GF-D8 (cell line): ENCODE measurements at places on chromosomes 12 and 14.

- DNase-seq = peak; percentile 15
Observed at GRCh38 chr12:94172973-94173372, 24.6 kb downstream of the PLXNC1 start.

- DNase-seq = no peak
Observed at GRCh38 chr14:24246765-24247212, 4.4 kb upstream of the TINF2 start.

DNA sequence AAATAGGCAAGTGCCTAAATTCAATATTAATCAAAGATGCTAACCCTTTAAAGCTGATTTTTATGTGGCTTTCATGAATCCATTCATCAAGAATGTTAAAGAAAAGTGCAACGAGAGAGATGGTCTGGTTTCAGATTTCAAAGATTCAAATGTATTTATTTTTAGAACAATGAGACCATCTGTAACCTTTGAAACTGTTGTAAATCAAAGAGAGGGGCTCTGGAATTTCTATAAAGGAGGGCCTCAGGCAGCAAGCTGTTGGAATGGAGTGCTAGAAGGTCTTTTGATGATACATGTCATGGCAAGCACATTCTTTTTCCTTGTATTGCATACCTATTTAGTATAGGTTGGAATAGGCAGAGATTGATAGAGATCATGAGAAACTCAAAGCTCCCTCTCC, 433.0 kb downstream of the LRIG3 start:
- DNase-seq = no peak

DNA sequence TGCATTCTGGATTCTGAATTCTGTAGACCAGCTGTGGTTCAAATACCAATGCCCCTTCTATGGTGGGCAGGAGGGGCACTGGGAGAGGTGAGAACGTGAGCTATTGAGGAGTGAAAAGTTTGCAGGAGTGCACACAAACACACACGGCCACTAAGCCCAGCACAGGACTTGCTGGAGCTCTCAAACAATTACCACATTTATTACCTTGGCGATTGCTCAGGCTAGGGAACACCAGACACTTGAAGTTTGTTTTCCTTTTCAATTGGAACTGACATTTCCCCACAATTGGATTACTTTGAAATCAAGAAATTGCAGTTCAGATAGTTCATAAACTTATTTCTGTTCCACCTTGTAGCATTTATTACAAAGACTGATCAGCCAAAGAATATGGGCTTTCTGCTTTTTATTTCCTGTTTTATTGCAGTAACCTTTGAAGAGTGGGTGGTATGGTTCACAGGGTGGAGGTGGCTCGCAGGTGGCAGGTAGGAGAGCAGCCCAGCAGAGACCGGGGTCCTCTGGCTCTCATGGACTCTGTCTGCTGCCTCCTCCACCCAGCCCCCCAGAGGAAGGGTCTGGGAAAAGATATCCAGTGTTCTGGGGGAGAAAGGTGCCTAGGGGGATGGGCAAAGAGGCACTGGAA, 429.8 kb upstream of the CCDC196 start:
- no peak for DNase-seq

GRCh38 chr12:92290886-92291285, 145.2 kb upstream of the BTG1 start:
- DNase-seq = no peak

DNA sequence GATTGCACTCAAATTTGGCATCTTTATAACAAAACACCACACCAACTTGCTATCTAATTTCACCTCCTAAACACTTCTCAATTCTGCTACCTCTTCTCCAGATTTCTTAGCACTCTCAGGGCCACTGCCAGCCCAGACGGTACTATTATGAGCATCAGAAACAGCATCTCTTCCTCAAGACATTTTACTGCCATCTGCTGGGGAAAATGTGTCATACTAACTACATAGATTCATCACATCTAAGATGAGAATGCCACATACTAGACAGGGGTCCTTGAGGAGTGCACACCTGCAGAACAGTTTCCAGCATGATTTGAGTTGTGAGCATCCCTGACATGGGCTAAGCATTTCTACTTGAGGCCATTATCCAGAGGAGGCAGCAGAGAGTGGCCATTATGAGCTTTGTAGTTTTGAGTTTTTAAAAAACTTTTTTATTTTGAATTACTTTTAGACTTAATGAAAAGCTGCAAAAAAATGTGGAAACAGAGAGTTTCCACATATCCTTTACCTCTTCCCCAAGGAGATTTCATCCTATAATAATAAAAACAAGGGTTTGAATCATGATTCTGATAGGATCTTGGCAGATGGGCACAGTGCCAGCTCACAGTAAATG, 15.1 kb upstream of the GRIP1 start:
- DNase-seq = no peak

DNA sequence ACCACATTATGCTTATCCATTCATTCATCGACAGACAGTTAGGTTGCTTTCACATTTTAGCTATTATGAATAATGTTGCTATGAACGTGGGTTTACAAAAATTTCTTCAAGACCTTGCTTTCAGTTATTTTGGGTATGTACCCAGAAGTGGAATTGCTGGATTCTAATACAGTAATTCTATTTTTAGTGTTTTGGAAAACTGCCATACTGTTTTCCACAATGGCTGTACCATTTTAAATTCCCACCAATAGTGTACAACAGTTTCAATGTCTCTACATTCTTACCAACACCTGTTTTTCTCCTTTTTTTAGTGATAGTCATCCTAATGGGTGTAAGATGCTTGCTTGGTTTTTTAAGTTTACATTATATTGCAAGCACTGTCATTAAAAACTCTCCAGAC, 147.5 kb downstream of the ZFP36L1 start:
- DNase-seq = no peak

DNA sequence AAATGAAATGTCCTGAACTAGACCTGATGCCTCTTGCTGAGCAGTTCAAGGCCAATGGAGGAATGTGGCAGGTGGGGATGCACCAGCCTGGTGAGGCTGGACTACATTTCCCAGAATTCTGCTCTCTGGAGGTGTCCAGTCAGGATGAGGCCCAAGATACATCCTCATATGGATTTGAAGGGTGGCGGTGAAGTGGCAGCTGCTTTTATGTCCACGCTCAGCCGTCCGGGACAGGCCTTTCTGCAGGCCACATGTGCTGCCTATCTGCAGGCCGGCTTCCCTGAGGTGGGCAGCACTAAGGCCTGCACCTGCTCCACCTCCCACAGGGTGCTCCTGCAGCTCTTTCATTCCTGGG, 230.2 kb downstream of the BCL11B start:
- DNase-seq = no peak

DNA sequence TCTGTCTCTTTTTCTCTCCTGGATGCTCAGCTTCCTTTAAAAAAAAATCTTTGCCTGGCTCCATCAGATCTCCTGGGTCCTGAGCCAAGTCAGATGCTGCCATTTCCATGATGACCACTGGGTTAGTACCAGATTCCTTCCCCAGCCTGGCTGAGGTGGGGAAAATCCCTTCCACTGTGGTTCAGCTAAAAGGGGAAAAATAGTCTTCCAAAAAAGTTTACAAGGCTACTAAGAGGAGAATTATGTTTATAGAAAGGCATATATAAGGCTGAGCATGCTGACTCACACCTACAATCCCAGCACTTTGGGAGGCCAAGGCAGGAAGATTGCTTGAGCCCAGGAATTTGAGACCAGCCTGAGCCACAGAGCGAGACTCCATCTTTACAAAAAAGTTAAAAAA, 28.4 kb upstream of the GAS2L3 start:
- no peak for DNase-seq

GRCh38 chr12:52496054-52496453, 3.0 kb upstream of the KRT6A start:
- no peak for DNase-seq

- DNase-seq = no peak
Observed at GRCh38 chr12:42145197-42145549, 499 bp upstream of the GXYLT1 start.

- no peak for DNase-seq
Observed at GRCh38 chr14:54730156-54730961, 163.4 kb downstream of the SAMD4A start.

GRCh38 chr12:120337730-120338129, 10.2 kb upstream of the PLA2G1B start:
- no peak for DNase-seq

DNA sequence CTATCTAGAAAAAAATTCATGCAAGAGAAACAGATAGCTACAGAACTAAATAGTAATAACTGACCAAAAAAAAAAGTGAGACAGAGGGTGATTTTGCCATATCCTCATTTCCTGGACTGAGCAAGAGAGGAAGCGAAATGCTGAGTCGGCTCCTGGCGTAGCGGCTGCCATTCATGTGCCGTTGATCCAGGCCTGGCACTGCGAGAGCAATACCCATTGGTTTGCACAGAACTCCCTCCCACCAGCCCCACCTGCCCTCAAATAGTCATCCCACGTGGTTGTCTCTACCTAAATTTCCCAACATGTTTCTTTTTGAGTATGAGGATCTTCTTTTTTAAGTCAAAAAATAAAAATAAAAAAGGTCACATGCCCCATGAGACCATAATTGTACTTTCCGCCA, 9.4 kb upstream of the WNT5B start:
- DNase-seq = peak; percentile 88
